Inflammatory macrophage treated with lipopolysaccharide for 4 hours (primary cell): ENCODE measurements at places on chromosomes 16 and 17.
A peak's percentile ranks its signal among the peaks of the same experiment; 100 is the strongest.

DNA sequence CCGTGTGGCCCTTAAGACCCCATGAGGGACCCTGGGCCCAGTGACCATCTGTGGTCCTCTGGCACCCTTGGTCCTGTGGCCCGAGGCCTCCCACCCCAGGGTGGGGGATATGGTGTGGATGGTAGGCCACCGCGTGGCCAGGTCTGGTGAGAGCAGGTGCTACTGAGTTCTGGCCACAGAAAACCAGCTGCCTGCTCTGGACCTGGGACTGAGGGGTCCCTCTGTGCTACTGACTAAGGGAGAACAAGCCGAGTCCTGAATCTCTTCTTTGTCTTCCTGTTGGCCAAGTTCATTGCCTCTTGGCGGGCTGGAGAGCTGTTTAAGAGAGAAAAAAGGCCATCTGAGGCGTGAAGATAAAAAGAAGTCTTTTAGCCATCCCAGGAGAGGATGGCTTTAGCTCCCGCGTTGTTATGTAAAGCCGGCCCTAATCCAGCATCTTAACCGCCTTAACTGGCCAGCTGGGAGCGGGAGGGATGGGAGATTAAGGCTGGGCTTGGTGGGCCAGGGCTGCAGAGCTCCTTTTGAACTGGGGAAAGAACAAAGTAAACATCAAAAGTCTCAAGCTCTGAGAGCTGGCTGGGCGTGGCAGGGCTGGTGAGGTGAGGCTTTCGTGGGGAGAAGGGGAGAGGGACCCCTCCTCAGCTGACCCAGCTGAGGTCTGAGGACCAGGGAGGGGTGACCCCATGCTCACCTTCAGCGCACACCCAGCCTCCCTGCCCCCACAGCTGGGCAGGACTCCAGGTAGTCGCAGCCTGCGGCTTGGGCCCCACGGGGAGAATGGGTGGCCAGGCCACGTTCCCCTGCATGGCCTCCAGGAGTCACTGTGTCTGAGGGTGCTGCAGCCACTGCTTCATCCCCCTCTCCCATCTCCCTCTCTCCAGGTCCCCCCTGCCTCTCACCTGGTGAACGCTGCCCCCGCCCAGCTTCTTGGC, 62.4 kb downstream of the NKD1 start:
- DNase-seq: no peak

GRCh38 chr16:4918781-4919251, 18.1 kb downstream of the PPL start:
- no peak for DNase-seq

GRCh38 chr17:77205396-77206125, 64.8 kb downstream of the SEC14L1 start:
- no peak for DNase-seq

GRCh38 chr17:27244011-27244410, 49.9 kb upstream of the WSB1 start:
- peak; percentile 10 for DNase-seq

DNA sequence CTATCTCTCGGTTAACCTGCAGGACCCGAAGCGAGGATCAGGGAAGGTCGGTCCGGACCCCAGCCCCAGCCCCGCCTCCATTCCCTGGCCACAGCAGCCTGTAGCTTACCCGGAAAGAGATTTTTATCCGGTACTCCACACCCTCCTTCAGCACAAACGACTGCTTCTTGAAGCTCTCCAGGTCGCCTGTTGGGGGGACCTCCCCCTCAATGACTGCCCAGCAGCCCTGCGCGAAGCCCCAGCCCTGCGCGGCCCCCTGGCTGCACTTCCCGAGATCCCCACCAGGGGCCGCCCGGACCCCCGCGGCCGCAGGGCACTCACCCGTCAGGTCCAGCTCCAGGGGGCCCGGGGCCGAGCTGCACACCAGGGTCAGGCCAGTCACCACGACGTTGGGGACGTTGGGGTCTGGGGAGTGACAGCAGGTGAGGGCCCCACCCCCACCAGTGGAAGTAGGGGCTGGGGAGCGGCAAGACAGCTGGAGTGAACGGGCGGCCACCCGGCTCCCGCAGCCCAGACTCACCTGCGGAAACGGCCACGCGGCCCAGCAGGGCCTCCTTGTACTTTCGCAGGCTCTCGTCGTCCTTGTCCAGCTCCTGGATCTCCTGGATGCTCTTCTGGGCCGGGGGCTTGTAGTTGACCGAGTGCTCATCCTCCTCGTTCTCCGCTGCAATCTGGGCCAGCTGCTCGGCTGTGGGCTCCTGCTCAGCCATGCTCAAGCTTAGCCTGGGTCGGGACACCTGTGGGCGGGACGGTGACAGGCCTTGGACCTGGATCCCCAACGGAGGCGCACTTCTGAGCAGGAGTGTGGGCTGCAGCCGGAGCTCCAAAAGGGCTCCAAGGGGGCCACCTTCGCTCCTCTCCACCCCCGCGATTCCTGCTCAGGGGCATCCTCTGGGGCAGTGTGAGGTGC, 1.7 kb downstream of the ARHGDIA start:
- DNase-seq: no peak

DNA sequence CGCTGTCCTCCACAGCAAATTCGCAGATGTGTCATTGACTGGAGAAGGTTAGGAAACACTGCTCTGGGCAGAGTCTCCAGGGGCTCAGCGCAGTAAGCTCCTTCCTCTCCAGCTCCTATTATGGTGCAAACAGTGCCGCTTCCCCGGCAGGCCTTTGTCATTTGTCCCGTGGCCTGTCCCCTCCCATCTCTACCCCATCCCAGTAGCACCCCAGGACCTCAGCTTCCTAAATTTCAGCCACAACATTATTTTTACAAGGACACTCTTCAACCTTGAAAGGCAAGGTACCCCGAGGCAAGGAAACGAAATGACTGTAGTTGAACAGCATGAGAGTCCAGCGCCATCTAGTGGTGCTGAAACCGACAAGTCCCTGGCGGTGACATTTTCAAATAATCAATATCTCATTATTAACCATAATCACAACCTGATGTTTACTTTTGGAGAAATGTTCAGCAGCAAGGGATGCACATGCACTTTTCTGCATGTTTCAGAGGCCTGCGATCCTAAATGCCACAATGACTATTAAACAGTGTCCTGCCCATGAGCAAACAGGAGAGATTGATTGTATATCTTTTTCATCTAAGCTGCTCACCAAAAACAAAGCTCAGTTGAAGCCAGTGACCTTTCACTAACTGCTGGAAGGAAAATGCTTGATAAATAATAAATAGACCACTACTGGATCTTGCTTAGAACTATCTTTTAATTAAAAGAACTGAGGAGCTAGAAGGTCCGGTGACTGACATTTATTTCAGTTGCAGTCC, 16.5 kb downstream of the MRPS23 start:
- DNase-seq: peak; percentile 77

GRCh38 chr17:77884967-77885641, 73.4 kb upstream of the TNRC6C start:
- DNase-seq: no peak
